Posterior cingulate gyrus (tissue), 11 donors: ENCODE measurements at places on chromosomes 1 and 21.

DNA sequence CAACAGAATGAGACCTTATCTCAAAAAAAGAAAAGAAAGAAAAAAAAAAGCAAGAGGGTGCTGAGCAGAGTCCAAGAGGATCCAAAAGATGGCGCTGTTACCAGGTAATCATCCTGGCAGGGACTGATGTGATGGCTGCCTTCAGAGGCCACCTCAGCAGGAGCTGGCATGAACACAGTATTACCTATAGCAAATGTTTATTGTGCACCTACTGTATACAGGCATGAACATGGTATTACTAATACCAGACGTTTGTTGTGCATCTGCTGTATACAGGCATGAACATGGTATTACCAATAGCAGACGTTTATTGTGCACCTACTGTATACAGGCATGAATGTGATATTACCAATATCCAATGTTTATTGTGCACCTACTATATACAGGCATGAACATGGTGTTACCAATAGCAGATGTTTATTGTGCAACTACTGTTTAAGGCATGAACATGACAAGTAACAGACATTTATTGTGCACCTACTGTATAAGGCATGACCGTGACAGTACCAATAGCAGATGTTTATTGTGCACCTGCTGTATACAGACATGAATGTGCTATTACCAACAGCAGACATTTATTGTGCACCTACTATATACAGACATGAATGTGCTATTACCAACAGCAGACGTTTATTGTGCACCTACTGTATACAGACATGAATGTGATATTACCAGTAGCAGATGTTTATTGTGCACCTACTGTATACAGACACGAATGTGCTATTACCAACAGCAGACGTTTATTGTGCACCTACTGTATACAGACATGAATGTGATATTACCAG is 115.1 kb upstream of the TMEM51 start:
- DNase-seq, result no peak

DNA sequence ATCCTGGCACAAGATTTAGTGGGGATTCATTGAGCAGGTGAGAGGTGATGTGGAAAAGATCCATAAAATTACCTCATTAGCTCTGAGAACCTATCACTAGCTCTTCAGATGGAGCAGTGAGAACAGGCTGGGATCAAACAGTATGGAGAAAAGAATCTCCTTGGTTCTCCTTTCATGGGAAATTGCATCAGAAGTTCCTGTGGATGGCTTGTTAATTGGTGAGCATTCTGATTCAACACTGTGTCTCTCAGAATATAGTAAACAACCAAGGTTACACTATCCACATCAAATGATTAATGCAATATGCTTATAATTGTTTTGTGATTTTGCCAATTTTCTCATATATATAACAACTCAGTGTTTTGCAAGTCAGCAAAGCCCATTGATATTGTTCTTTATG is 8.3 kb upstream of the CD55 start:
- no peak for DNase-seq

DNA sequence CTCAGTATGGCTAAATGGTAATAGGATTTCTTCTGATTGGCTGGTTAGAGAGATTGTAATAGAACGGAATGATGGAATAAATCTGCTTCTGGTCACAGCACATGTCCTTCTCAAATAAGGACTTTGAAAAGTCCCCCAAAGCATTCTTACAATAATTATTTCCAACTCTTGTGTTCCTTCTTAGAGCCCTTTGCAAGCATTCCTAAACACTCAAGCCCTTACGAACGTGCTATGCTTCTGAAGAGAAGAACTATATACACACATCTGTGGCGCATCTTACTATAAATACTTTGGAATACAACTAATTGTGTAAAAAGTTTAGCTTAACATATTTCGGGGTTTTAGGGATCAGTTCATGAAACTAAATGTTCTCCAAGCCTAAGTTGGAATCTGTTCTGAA is 25.6 kb downstream of the CLIC4 start:
- no peak for DNase-seq

GRCh38 chr1:19074902-19075721 is 118.6 kb upstream of the IFFO2 start:
- no peak for DNase-seq

DNA sequence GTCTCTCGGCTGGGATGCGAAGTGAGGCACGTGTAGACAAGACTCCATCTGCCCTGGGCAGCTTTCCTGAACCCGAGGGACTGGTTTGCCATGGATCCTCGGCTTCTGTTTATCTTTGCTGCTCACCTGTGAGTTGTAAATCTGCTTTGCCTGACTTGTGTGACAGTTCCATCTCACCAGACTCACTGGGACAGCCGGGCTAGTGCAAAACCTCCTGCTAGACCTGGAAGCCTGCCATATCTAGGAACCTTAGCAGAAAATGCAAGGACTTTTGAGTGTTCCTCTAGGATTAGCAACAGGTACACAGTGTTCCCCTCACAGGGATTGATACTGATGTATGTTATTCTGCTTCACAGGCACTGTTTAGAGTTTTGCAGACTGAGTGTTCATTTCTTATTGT is 218.6 kb downstream of the URB2 start:
- DNase-seq, result no peak

DNA sequence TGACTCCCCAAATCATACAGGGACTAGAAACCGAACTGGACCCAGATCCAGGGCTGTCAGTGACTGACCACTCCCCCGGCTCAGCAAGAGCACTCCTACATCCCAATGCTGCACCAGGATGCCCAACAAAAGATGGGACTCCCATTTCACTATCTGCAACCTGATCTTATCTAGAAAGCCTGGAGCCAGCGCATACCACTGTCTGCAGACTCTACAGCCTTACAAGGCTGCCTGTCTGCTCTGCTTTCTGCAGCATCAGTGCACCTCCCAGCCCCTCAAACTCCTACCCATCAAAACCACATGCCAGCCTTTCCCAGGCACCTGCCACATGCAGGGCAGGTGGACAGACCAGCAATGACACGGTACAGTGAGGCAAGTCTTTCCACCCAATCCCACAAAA is 52.2 kb downstream of the SSBP3 start:
- no peak for DNase-seq

GRCh38 chr1:42847111-42847595 is 740 bp downstream of the ZNF691 start:
- DNase-seq, result no peak

DNA sequence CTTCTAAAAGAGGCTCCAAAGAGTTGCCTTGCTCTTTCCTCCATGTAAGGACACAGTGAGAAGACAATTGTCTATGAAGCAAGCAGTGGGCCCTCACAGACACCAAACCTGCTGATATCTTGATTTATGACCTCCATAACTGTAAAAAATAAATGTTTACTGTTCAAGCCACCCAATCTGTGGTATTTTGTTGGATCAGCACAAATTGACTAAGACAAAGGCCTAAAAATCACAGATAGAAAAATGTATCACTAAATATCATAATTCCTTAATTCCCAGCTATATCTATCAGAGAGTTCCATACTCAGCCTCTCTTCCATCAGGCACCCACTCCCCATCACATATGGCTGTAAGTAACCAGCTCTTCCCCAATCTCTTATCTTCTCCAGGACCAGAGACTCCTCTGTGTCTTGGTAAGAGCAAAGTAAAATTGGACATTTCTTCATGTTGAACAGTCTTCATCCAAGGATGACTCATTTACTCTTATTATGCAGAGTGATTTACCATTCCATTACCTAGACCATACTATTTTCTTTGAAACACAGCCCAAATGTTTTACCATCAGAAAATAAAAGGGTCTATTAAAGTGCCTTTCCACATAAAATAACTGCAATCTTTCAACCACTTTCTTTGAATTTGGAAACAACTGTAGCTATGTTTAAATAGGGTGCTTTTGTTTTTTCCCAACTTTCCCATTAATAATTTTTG is 503.6 kb downstream of the MRPL39 start:
- DNase-seq, result no peak

- no peak for DNase-seq
These were observed 38.1 kb upstream of the SLAMF9 start for GRCh38 chr1:159992161-159992560.

DNA sequence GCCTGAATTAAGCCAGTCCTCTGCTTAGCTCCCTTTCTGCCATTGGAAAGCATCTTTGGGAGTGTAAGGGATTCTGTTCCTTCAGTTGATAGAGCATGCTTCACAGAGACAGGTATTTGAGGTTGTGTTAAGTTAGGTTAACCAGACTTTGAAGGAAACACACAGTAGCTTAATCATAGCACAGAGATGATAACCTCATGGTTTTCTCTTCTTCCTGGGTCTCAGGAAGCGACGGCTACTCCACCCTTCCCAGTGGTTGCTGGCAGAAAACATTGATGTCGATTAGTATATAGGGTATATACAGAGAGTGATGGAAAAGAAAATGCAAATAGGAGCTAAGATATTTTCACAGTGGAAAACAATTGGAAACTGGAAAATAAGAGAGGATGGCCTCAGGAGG is 42.0 kb downstream of the S1PR1 start:
- DNase-seq, result no peak

- DNase-seq, result no peak
These were observed 100.2 kb downstream of the SPATA46 start for GRCh38 chr1:162276493-162276892.

DNA sequence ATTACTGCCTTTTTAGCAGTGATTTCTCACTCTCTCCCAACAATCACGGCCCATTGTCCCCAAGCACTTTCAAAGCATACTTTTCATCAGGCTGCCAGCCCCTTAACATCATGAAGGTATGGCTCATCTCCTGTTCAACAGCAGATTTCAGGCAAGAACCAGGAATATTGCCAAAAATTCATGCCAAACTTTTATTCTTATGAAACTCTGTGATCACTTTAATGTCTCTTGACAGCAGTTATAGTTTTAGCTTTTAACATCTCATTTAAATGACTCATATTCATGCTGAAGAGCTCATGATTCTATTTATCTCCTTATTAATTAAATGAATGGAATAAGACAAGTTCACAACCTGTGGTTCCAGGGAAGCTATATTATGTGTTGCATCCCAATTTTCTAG is 235.1 kb downstream of the GRIK1 start:
- DNase-seq, result no peak

DNA sequence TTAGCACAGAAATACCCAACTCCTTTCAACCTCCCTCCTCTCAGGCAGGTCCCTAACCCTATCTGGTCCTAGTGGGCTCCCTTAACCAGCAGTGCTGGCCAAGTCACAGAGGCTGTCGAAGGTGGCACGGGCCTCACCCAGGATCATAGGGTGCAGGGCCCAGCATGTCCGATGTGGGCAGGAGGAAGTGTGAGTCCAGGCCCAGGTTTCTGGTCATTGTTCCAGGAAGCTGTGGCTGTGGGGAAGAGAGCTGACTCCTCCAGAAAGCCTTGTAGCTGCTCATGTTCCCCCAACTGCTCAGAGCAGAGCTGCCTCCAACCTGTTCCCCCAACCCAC is 2.4 kb downstream of the CCDC17 start:
- DNase-seq, result no peak

DNA sequence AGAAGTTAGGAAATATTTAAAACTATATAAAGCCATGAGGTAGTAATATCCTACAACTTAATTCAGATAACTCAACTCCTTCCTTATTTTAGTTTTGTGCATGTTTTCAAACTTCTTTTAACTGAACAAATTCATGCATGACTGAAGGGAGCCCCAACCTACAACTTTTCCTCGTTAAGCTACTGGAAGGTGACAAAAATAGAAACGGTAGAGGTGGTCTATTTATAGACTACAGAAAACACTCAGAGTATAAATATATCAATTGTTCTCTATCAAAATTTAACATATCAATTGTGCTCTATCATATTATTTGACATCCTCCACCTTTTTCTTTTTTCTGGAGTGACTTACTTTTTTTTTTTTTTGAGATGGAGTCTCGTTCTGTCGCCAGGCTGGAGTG is 16.8 kb downstream of the SYNJ1 start:
- DNase-seq, result no peak

DNA sequence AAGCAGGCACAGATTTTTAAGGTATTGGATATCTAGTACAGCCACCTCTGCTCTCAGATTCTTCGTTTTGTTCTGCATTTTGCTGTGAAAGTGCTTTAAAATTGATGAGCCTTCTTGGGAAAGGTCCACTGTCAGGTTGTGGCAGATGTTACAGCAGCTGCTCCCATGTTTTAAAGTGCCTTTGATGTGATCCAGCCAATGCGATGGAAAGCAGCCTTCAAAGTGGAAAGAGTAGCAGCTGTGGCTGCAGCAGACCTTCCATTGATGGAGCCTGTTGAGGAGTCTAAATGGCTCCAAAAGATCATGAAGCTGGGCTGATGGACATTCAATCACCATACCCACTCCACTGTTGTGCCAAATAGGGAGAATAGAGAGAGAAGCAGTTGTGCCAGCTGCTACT is 816.9 kb downstream of the PLA2G4A start:
- DNase-seq, result no peak

DNA sequence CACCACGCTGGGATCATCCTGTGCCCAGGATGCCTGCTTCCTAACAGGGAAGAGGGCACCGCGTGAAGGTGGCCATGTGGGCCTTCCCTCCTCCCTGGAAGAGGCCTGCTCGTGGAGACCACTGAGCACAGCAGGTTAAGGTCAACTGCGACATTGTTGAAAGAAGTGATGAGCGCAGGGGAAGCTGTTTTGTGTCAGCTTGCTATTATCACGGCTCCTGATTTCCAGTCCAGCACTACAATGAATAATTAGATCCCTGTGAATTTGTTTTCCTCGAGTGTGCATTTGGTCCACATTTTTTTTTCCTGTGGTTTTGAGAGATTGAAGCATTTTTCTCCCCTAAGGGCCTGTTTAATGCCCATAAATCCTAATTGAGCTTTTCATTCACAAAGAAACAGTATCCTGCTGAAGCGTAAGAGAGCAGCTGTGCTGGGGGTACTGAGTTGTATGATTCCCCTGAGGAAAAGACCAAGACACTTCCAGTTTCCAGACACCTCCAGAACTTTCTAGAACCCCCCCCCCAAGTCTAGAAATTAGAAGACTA is 204.9 kb downstream of the KCNJ6 start:
- DNase-seq, result no peak

- no peak for DNase-seq
These were observed 22.4 kb downstream of the PTPN22 start for GRCh38 chr1:113849072-113849471.

DNA sequence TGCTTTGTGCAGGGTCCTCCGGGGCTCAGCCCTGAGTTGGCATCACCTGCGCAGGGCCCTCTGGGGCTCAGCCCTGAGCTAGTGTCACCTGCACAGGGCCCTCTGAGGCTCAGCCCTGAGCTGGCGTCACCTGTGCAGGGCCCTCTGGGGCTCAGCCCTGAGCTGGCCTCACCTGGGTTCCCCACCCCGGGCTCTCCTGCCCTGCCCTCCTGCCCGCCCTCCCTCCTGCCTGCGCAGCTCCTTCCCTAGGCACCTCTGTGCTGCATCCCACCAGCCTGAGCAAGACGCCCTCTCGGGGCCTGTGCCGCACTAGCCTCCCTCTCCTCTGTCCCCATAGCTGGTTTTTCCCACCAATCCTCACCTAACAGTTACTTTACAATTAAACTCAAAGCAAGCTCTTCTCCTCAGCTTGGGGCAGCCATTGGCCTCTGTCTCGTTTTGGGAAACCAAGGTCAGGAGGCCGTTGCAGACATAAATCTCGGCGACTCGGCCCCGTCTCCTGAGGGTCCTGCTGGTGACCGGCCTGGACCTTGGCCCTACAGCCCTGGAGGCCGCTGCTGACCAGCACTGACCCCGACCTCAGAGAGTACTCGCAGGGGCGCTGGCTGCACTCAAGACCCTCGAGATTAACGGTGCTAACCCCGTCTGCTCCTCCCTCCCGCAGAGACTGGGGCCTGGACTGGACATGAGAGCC is 22.7 kb downstream of the COL6A1 start:
- no peak for DNase-seq

GRCh38 chr1:86259390-86259789 is 102.8 kb upstream of the COL24A1 start:
- DNase-seq, result no peak

- no peak for DNase-seq
These were observed 18.3 kb downstream of the SYNC start for GRCh38 chr1:32684167-32684811.
